ENCODE measurements at places on chromosomes 13 and 19.

GRCh38 chr13:40114305-40114896 is 458.9 kb downstream of the COG6 start:
- DNase-seq: no peak

DNA sequence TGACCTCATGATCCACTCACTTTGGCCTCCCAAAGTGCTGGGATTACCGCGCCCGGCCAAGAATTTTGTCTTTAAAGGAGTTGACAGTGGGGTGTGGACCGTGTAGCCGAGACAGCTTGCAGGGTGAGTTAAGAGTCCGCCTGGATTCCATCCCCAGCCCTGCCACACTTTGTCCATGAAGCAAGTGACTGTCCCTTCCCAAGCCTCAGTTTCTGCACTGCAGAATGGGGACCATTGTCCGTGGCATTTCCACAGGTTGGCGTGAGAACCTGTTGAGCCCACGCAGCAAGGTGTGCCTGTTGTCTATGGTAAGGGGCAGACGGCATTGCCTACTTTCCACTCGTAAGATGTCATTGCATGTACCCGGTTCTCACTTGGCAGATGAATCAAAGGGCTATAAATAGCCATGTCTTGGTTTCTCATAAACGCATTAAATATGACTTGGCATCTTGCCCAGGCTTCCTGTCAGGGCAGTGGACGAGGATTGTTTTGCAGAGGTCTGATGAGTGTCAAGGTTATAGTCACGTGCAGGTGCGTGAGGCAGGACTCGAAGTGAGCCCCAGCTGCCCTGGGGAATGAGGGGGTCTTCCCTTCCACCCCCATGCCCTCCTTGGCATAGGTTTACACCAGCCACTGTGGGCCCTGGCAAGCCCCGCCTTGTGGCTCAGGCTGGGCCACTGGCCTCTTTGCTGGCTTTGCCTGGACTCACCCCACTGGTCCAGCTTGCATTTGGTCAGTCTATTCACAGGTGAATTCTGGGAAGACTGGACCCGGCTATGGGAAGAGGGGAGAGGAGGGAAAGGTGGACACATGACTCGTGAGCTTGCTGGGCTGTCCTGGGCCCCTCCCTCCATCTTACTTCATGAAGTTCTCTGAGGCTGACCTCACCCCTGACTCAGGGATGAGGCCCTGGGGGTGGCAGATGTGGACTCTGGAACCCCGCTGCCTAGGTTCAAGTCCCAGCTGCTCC is 14.6 kb downstream of the FAM187B start:
- DNase-seq: peak; percentile 68

- DNase-seq: no peak
Observed at GRCh38 chr19:56617531-56617930, 22.4 kb downstream of the ZNF71 start.

- no peak for DNase-seq
Observed at GRCh38 chr13:111076155-111077013, 38.7 kb upstream of the ARHGEF7 start.

GRCh38 chr13:20717581-20718542 is 14.4 kb downstream of the IL17D start:
- no peak for DNase-seq

- no peak for DNase-seq
Observed at GRCh38 chr13:77415253-77416071, 88.6 kb upstream of the MYCBP2 start.

DNA sequence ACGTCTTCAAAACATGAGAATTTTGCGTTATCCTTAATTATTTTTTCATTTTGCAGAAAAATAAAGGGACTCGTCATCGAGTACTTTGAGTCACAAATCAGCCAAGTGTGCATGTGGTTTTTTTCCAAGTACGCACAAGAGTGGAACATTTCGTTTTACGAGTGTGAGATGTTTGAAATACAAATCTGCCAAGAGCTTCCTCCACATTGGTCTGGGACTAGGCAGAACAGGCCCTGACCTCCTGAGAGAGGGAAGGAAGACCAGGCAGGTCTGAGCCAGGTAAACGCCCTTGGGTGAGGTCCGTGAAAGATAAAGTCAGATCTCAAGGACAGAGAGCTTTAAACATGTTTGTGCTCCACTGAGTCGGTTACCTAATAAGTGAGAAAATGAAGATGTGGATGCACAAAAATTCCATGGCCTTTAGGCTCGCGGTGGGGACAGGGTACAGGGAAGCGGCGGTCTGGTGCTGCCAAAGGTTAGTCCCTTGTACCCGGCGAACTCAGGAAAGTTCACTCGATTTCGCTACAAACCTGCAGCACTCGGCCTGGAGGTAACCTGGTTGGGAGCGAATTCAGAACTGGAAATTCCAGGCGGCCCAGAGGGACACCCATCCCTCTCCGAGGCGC is 473 bp upstream of the ITM2B start:
- no peak for DNase-seq

DNA sequence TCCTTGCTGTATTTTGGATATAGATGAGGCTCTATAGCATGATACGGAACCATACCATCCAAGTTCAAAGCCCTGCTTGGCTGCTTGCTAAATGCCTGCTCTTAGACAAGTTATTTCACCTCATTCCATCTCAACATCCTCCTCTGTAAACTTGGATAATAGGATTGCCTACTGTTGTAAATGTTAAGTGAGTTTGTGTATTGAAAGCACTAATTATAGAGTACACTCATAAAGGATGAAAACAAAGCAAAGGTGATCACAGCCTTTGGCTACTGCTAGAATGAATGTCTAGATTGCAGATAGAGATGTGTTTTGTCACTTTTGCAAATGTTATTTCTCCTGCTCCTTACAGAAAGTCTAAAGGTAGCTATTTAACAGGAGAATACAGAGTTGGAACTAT is 34.3 kb upstream of the STARD13 start:
- no peak for DNase-seq

DNA sequence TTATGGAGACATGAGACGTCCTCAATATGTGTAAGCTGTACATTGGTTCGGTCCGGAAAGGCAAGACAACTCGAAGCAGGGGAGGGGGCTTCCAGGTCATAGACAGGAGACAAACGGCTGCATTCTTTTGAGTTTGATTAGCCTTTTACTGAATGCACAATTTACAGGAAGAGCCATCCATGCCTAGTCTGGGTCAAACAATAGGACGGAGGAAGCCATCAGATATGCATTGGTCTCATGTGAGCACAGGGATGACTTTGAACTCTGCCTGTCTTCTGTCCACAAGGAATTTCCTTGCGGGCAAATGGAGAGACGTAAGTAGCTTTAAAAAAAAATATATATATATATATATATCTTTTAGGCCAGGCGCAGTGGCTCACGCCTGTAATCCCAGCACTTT is 1.9 kb upstream of the CCNP start:
- no peak for DNase-seq

GRCh38 chr19:6020972-6021805 is 43.2 kb upstream of the RANBP3 start:
- no peak for DNase-seq
